ENCODE measurements at places on chromosomes 6 and 20.

- no peak for DNase-seq
Measured at GRCh38 chr20:59499863-59500262, 104.5 kb upstream of the PHACTR3 start.

DNA sequence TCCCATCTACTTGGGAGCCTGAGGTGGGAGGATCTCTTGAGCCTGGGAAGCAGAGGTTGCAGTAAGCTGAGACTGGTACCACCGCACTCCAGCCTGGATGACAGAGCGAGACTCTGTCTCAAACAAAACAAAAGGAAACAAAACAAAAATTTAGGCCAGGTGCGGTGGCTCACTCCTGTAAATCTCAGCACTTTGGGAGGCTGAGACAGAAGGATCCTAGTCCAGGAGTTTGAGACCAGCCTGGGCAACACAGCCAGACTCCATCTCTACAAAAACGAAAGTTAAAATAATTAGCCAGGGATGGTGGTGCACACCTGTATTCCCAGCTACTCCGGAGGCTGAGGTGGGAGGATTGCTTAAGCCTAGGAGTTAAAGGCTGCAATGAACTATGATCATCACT lies 183.2 kb upstream of the ZNF217 start:
- no peak for DNase-seq

- no peak for DNase-seq
Measured at GRCh38 chr20:1993986-1994385, at the start of gene PDYN. TSS of gene PDYN (minus strand) at chr20:1994058. CDS start at chr20:1983084, 10,974 bp downstream.

- DNase-seq: no peak
Measured at GRCh38 chr6:128990360-128990759, 107.4 kb downstream of the LAMA2 start.

GRCh38 chr6:146277142-146277541 lies 248.3 kb downstream of the GRM1 start:
- no peak for DNase-seq

GRCh38 chr6:127515234-127515793 lies 3.8 kb downstream of the MTCL3 start:
- DNase-seq: no peak

DNA sequence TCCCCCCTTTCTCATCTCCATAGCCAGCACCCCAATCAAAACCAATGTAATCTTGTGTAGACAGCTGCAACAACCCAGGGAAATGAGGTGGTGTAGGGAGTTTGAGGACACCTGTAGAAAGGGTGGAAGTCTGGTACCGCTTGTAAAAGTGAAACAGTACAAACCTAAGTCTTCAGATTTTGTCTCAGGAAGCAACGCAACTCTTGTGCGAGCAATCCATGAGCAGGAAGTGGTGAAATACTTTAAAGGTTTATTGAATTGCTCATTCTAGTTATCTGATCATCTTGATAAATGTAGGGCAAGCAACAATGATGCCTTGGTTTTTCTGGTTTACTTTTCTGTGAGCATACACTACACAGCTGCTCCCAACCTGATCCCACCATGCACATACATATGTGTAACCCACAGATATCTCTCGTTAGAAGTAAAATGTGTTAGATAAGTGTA lies 71.1 kb upstream of the THEMIS start:
- no peak for DNase-seq

GRCh38 chr6:150910561-150910960 lies 45.1 kb downstream of the MTHFD1L start:
- DNase-seq: no peak

- DNase-seq: no peak
Measured at GRCh38 chr6:92667843-92668242, 751.5 kb downstream of the EPHA7 start.

DNA sequence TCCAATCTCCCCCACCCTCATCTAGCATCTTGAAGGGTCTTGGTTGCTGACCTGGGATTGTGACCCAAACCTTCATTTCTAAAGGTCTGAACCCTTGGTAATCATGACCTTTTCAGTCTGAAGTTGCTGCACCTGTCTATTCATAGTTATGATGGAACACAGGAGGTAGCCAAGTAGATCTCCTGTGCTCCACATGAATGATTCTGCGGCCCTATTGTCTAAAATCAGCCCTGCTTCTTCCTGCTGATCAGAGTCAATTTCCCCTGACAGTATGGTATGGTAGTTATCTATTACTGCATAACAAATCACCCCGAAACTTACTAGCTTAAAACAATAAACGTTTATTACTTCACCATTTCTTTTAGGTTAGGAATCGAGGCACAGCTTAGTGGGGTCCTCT lies 9.0 kb downstream of the OR2B6 start:
- DNase-seq: no peak

GRCh38 chr6:46502486-46503119 lies 11.4 kb upstream of the RCAN2 start:
- no peak for DNase-seq

- DNase-seq: no peak
Measured at GRCh38 chr6:4727671-4728435, 48.4 kb upstream of the CDYL start.

- DNase-seq: no peak
Measured at GRCh38 chr20:32479012-32479411, 106.1 kb downstream of the NOL4L start.

All from stimulated activated CD4-positive, alpha-beta T cell treated with anti-CD3 and anti-CD28 coated beads, Interleukin-15, amount 100 ng/mL, for 1 hour (primary cell).